GM23338 (cell line): ENCODE measurements at places on chromosomes 2 and 18.

GRCh38 chr2:63842149-63843061 is 709 bp downstream of the UGP2 start:
- no peak for DNase-seq

GRCh38 chr2:101064125-101064502 is 62.0 kb downstream of the RPL31 start:
- no peak for DNase-seq

DNA sequence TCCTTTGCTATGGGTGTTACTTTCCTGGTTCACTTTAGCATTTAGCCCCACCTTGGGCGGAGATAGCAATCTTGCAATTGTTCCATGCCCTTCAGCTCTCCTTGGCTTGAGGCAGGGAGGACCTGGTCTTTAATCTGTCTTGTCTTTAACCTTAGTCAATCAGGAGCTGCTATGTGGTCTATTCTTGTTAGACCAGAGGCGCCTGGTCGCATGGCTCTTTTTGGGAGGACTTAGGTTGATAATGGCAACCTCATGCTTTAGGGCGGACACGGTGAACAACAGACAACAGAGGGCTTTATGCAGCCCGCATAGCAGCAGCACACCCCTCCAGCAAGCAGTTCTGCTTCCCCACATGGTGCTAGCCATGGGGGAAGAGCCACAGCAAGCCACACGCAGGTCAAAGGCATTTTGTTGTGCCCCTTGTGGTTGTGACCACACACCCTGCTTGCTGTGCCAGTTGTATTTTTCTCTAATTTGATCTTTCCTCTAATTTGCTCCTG is 17.7 kb upstream of the ZDBF2 start:
- DNase-seq, result no peak

- no peak for DNase-seq
These were observed 12.8 kb upstream of the TWSG1 start for GRCh38 chr18:9321736-9322135.

DNA sequence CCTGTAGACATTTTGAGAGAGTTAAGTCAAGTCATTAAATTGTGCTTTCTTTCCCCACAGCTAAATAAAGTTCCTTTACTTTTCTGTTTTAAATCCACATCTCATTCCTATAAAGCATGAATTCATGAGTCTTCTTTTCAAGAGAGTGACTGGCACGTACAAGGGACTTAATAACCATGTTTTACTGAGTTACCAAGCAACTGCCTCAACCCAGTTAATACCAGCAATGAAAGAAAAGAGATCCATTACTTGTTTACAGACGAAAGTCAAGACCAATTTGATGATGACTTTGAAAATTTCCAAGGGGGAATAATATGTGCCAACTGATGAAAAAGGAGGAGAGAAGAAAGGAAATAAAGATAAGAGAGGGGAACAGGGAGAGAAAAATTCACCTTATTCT is 1082.5 kb upstream of the GYPC start:
- no peak for DNase-seq

- no peak for DNase-seq
These were observed 213.1 kb upstream of the GULP1 start for GRCh38 chr2:188078534-188078933.
